Vagina (tissue), 2 donors: ENCODE measurements at places on chromosomes 6 and 20. TPM values are rescaled to one million over a fixed set of nuclear protein-coding genes. Genes with fewer than 3 reads are reported as not detected.

DNA sequence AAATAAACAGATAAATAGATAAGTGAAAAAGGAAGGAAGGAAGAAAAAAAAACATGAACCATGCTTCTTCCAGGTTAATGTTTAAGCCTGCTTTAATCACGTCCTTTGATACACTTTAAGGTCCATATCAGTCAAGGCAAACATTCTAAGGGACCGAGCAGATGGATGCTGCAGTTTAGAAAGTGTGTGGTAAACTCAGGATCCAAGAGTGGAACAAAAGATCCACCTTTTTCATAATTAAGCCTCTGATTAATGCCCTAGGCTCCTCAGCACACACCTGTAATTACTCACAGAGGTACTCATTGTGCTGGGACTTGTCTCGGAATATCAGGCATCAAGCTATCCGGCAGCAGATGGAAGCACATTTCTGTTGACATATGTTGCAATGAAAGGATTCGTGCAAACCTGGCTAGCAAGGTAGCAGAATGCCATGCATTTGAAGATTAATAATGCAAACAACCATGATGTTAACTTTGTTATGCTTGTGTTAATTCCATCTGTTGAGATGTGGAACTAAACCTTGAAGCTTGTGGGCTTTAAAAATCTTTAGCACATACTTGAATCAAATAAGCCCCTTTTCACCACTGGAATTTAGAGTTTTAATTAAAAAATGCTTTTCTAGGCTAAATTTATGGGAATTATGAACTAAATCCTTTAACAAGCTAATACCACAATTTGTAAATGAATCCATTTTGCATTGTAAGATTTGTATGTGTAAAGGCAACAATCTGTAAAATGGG lies 163.7 kb downstream of the RALGAPA2 start:
- no peaks in the 10 kb centered on the region for H3K27me3 ChIP-seq
- DNase-seq = no peak
- no peak overlapping the region for H3K27ac ChIP-seq
- H3K4me3 ChIP-seq = no peak overlapping the region

GRCh38 chr6:137013031-137013430 lies 31.7 kb downstream of the IL20RA start:
- no peaks in the 10 kb centered on the region for H3K27me3 ChIP-seq
- no peak overlapping the region for H3K4me3 ChIP-seq
- no peak overlapping the region for H3K27ac ChIP-seq
- no peak for DNase-seq
- no peaks in the 10 kb centered on the region for H3K36me3 ChIP-seq

DNA sequence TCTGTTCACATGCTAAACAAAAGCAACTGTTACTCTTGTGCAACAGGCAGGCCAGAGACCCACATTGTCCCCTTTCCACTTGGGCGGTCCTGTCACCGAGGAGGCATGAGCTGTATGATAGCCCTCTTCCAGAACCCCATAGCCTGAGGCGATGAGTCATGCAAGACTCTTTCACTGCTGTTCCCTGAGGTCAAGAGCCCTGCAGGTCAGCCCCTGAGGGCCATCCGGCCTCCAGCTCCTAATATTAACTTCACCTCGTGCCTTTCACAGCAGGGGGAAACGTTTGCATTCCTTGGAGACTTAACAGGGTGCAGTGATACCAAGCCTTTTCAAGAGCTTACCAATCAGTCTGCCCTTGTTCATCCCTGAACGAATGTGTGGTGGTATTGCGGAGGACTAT lies 253.3 kb upstream of the ECI2 start:
- no peak for DNase-seq
- H3K27ac ChIP-seq = no peak overlapping the region
- no peaks in the 10 kb centered on the region for H3K36me3 ChIP-seq
- no peak overlapping the region for H3K4me3 ChIP-seq
- H3K27me3 ChIP-seq = no peaks in the 10 kb centered on the region

DNA sequence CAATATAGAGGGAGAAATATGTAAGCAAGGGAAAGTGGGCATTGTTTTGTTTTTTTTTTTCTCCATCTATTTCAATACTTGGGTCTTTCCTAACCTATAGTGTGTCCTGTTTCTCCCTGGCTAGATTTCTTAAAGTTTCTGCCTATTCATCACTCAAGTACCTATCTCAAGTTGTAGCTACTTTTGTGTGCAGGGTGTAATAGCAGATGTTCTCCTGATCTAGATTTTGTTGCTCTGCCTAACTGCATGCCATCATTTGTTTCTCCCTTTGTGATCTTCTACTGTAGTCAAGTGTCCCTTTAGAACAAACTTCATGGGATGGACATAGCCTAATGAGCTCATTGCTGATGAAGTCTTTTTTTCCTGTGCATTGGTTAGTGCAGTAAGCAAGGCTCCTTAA lies 45.8 kb downstream of the TOP1 start:
- peaks cover 74% of the 10 kb centered on the region for H3K4me1 ChIP-seq
- no peak overlapping the region for H3K27ac ChIP-seq
- H3K4me3 ChIP-seq = no peak overlapping the region

DNA sequence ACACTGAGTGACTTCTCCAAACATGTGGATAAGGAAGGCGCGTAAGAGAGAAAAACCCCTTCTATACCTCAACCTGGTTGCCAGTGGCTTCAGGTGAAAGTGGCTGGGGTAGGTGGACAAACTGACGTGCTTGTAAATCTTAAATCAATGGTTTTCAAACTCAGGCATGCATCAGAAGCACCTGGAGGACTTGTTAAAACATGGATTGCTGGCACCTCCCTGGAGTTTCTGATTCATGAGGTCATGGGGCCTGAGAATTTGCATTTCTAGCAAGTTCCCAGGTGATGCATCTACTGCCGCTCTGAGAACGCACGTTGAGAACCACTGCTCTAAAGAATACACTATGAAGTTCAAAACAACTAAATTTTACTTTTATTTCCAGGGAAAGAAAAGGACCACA lies 31.9 kb upstream of the TAB2 start:
- H3K27ac ChIP-seq = no peak overlapping the region
- H3K27me3 ChIP-seq = no peaks in the 10 kb centered on the region
- DNase-seq = no peak
- no peaks in the 10 kb centered on the region for H3K4me1 ChIP-seq
- no peaks in the 10 kb centered on the region for H3K36me3 ChIP-seq

GRCh38 chr6:164168595-164168994 lies 754.1 kb downstream of the QKI start:
- no peaks in the 10 kb centered on the region for H3K36me3 ChIP-seq
- no peaks in the 10 kb centered on the region for H3K27me3 ChIP-seq
- DNase-seq = peak; percentile 40
- no peaks in the 10 kb centered on the region for H3K4me1 ChIP-seq
- no peak overlapping the region for H3K4me3 ChIP-seq
- no peak overlapping the region for H3K27ac ChIP-seq

DNA sequence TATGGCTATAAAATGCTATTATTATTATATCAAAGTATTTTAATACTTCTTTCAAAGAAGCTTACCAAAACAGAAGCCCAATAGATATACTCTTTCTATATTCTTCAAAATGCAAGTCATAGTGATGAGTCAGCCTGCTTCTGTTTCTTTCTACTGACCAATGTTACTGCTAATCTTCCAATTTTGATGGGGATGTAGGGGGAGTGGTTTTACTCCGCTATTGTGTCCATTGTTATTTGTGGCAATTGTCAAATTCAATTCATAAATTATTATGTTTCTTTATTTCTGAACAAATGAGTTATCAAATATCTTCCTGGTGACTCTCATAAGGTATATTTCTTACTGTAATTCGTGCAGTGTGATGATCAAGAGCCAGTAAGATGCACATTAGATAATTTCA lies 221.5 kb upstream of the DEFB112 start:
- no peaks in the 10 kb centered on the region for H3K36me3 ChIP-seq
- DNase-seq = no peak
- no peaks in the 10 kb centered on the region for H3K4me1 ChIP-seq
- H3K27ac ChIP-seq = no peak overlapping the region

- no peak overlapping the region for H3K4me3 ChIP-seq
- H3K27me3 ChIP-seq = no peaks in the 10 kb centered on the region
- no peaks in the 10 kb centered on the region for H3K36me3 ChIP-seq
- H3K27ac ChIP-seq = no peak overlapping the region
Observed at GRCh38 chr6:104575536-104575935, 284.2 kb downstream of the HACE1 start.

GRCh38 chr20:48008850-48009515 lies 223.7 kb upstream of the SULF2 start:
- peak overlapping the region; percentile 21 for H3K27ac ChIP-seq
- no peaks in the 10 kb centered on the region for H3K36me3 ChIP-seq
- H3K4me3 ChIP-seq = no peak overlapping the region
- H3K27me3 ChIP-seq = no peaks in the 10 kb centered on the region

GRCh38 chr20:21377701-21378100 lies 19.6 kb downstream of the NKX2-4 start:
- H3K4me3 ChIP-seq = no peak overlapping the region
- H3K4me1 ChIP-seq = no peaks in the 10 kb centered on the region
- no peaks in the 10 kb centered on the region for H3K27me3 ChIP-seq
- no peak for DNase-seq

GRCh38 chr20:1171461-1172093 lies 13.2 kb downstream of the TMEM74B start:
- no peaks in the 10 kb centered on the region for H3K4me1 ChIP-seq
- no peaks in the 10 kb centered on the region for H3K36me3 ChIP-seq
- H3K4me3 ChIP-seq = no peak overlapping the region
- H3K27me3 ChIP-seq = no peaks in the 10 kb centered on the region
- no peak overlapping the region for H3K27ac ChIP-seq
- no peak for DNase-seq

DNA sequence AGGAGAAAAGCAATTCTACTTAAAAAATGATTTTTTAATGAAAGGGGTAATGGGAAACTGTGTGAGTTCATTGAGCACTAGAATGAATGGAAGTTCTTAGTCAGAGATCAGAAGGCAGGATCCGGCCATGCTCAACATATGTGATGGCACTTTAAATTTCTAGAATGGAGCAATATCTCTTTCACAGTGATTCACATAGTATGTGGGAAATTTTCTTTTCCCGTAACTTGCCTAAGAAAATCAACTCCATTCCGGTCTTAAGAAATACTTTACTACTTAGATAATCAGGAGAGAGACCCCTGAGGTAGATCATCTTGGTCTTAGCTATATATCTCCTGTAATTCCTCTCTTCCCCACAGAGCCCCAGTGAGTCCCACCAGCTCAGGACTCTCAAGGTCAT lies 131.8 kb downstream of the SCML4 start:
- H3K27me3 ChIP-seq = no peaks in the 10 kb centered on the region
- H3K4me3 ChIP-seq = no peak overlapping the region
- H3K36me3 ChIP-seq = no peaks in the 10 kb centered on the region
- H3K27ac ChIP-seq = no peak overlapping the region
- H3K4me1 ChIP-seq = peaks cover 12% of the 10 kb centered on the region

- H3K4me1 ChIP-seq = peaks cover 13% of the 10 kb centered on the region
- H3K4me3 ChIP-seq = peak overlapping the region; percentile 59
- no peaks in the 10 kb centered on the region for H3K27me3 ChIP-seq
Observed at GRCh38 chr20:52972965-52973819, 1.0 kb downstream of the TSHZ2 start.

- DNase-seq = no peak
- H3K27ac ChIP-seq = peak overlapping the region; percentile 84
- no peaks in the 10 kb centered on the region for H3K27me3 ChIP-seq
Observed at GRCh38 chr20:46398963-46399362, 7.5 kb downstream of the ELMO2 start.

DNA sequence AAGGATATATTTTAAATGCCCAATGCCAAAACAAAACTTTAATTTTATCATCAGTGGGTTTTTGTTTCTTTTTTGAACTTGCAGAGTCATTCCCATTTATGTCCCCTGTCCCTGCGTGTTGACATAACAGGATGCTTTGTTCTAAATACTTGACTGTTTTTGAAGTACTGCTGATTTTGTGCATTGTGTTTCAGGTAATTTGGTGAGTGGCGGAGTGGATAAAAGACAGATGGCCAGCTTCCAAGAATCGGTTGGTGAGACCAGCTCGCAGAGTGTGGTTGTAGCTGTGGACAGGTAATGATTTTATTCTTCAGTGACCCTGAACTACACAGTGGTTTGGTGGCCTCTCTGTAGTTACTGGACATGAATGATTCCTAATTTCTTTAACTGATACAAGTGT lies 50.5 kb upstream of the CSE1L start:
- H3K4me3 ChIP-seq = no peak overlapping the region
- no peaks in the 10 kb centered on the region for H3K36me3 ChIP-seq
- no peaks in the 10 kb centered on the region for H3K4me1 ChIP-seq

GRCh38 chr6:28968476-28968875 lies 36.6 kb downstream of the ZNF311 start:
- no peaks in the 10 kb centered on the region for H3K36me3 ChIP-seq
- DNase-seq = no peak
- no peaks in the 10 kb centered on the region for H3K4me1 ChIP-seq

DNA sequence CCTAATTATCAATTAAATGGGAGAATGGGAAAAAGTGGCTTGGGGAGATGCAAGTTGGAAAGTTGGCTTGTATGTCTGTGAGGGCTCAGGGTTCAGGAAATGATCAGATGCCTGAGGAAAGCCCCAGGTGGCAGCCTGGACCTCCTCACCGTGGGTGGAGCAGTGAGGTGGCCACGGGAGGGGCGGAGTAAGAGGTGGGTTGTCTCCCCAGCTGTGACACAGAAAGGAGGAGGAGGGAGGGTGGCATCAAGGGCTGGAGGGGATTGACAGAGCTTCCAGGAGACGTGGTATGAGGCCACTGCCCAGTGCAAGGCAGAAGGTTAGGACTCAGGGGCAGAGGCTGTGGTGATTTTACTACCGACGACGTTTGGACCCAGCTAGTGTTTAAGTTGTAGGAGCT lies 672.2 kb downstream of the PRKN start:
- no peak overlapping the region for H3K27ac ChIP-seq
- no peak for DNase-seq
- no peak overlapping the region for H3K4me3 ChIP-seq
- no peaks in the 10 kb centered on the region for H3K27me3 ChIP-seq
- no peaks in the 10 kb centered on the region for H3K4me1 ChIP-seq
- no peaks in the 10 kb centered on the region for H3K36me3 ChIP-seq

DNA sequence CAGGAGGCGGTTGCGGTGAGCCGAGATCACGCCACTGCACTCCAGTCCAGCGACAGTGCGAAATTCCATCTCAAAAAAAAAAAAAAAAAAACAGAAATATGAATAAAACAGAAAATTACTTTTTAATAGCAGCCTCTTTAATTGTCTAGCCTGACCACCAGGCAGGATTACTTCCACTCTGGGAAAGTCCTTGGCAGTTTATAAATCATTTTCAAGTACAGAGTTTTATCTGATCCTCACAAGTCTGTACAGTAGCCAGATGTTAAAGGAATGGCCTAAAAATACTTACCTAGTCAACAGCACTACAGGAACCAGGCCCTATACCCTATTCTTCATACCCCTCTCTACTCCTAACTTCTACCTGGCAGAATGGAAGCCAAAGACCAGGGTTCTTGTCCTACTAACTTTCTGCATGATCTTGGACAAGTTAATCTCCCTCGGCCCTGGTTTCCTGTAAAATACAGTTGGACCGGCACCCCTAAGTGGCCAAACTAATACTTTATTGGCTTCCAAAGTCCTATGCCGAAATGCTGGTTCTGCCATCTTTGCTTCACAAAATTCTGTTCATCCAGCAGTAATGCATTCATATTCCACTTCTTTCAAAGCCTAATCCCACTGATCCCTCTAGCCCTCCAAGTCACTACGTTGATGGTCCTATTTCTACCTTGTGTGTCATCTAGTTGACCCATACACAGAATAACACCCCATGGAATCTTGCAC lies 1.9 kb downstream of the EIF2S2 start:
- peak overlapping the region; percentile 92 for H3K27ac ChIP-seq
- no peaks in the 10 kb centered on the region for H3K36me3 ChIP-seq
- H3K4me3 ChIP-seq = peak overlapping the region; percentile 63

Gene ARMC2
- 11.5 TPM for total RNA-seq

Gene CDH4
- 0.25 TPM for total RNA-seq

Gene LRRN4
- total RNA-seq = not detected

Gene TNFRSF6B
- total RNA-seq = 16.7 TPM

Gene IL20RA
- total RNA-seq = 21.9 TPM

Gene CCDC28A
- 11.0 TPM for total RNA-seq
